ENCODE measurements at places on chromosomes 13 and 19.
A peak's percentile ranks its signal among the peaks of the same experiment; 100 is the strongest.

- peak; percentile 64 for DNase-seq
Observed at GRCh38 chr19:510606-511100, 3.4 kb downstream of the TPGS1 start.

GRCh38 chr19:662207-662961 is 630 bp downstream of the RNF126 start:
- no peak for DNase-seq

- DNase-seq, result no peak
Observed at GRCh38 chr13:99540530-99540929, 39.3 kb downstream of the TM9SF2 start.

- DNase-seq, result no peak
Observed at GRCh38 chr13:37070145-37070695, 10.7 kb upstream of the SUPT20H start.

GRCh38 chr19:2387367-2388288 is 27.6 kb downstream of the TMPRSS9 start:
- DNase-seq, result no peak

DNA sequence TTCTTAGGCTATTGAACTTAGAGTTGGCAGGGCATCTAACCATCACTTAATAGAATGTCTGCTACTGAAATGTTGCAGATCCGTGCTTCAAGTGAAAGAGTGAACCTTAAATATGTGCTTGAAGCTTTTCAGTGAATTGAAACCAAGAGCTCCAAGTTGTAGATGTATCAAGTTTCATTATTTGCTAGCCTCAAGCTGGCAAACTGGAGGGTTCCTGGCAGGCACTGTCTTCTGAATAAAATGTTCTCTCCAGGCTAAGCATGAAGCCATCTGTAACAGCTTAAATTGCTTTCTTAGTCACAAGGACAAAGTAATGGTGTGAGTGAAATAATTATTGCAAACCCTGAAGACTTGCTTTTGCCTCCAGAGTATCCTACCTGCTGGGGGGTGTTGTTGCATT is 415.0 kb upstream of the SPRY2 start:
- no peak for DNase-seq

- no peak for DNase-seq
Observed at GRCh38 chr19:4703671-4704316, 19.8 kb downstream of the DPP9 start.

GRCh38 chr19:677201-677600 is 1.0 kb downstream of the FSTL3 start:
- DNase-seq, result no peak

DNA sequence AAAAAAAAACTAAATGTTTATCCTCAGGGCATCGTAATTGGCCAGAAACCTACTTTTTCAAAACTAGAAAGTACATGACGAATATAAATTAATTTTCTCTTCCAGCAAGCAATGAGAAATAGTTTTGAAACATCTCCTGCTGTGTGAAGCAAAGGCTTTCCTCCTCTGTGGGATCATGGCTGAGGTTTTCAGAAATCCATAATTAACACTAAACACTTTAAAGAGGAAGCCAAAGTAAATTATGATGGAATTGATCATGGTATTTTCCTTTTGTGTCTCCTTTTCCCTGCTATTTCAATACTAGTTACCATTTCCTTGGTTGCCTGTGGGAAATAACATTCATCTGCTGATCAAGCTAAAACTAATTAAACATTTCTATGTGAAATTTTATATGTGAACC is 1413.8 kb upstream of the PCDH20 start:
- DNase-seq, result no peak

- no peak for DNase-seq
Observed at GRCh38 chr19:7542556-7543348, 7.2 kb downstream of the PNPLA6 start.

DNA sequence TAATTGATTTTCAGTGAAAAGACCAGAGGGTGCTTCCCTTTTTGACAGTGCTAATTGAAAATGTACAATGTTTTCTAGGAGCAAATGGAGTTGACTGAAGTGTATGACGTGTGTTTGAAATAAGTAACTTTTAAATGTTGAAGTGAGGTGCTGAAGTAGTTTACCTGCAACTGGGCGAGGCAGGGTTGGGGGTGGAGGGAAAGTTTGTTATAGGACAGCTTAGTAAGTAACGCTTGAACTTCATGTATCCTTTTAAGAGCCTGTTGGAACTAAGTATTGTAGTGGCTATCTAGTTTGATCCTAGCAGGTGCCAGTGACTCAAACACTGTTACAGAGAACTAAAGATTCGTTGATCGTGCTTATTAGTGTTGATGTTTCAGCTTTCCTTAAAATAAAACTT is 5.9 kb downstream of the SLAIN1 start:
- DNase-seq, result no peak

DNA sequence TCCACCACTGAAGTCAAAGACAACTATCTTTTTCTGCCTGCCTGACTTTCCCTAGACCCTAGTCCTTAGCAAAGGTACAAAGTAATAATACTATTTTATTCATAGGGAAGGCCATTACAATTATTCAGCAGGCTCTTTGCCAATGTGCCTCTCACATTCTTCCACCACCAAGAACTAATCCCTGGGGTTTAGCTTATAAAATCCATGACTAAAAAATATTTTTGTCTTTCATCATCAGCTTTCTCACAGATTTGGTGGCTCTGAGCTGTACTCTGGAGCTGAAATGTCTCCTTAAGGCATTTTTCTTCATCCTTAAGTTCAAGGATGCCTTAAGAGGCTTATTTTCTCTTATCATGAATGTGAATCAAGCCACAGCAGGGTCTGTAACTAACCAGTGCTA is 96.1 kb downstream of the OXGR1 start:
- DNase-seq, result no peak

- no peak for DNase-seq
Observed at GRCh38 chr19:33467851-33468250, 53.7 kb downstream of the PEPD start.

GRCh38 chr13:51105046-51105445 is 6.0 kb downstream of the C13orf42 start:
- DNase-seq, result no peak

DNA sequence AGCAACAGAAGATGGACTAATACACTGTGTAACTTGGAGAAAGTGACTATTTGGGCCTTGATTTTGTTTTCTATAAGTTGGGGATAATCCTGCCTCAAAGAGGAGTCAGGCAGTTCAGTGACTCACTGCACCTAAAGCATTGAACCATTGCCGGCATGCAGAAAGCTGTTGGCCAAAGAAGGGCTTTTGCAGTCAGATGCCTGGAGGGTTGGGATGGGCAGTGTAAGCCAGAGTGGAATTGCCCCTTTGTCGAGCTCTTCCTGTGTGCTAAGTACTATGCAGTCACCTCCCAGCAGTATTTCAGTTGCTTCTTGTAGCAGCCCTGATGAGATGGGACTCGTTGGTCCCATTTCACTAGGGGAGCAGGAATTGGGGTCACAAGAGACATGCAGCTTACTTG is 11.1 kb downstream of the ZNF473 start:
- no peak for DNase-seq

GRCh38 chr13:90866006-90866405 is 481.5 kb upstream of the MIR17HG start:
- DNase-seq, result no peak

- no peak for DNase-seq
Observed at GRCh38 chr13:24076109-24076508, 84.4 kb upstream of the SPATA13 start.

- DNase-seq, result no peak
Observed at GRCh38 chr19:35512831-35513627, 420 bp downstream of the DMKN start.

DNA sequence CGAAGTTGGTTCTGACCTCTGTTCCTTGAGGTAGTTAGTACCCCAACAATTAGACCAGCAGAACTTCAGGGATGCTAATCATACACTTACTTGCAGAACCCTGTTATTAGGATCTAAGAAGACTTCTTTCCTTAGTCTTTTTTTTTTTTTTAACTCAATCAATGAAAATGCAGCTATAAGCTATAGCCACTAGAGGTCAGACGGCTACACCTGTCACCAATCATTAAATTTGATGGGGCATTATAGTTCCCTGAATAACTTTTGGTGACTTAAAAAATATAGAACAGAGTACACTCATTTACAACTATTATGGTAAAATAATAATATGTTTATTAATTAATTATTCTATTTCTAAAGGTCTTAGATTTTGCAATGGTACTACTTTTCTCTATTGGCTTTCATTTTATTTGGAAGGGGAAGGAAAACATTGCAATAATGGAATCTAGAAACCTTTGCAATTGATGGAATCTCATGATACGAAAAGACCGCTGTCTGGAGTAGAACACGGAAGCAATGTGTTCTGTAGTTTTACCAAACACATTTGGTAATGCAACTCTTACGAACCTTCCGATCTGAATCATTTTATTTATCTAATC is 483.2 kb downstream of the DIAPH3 start:
- no peak for DNase-seq

DNA sequence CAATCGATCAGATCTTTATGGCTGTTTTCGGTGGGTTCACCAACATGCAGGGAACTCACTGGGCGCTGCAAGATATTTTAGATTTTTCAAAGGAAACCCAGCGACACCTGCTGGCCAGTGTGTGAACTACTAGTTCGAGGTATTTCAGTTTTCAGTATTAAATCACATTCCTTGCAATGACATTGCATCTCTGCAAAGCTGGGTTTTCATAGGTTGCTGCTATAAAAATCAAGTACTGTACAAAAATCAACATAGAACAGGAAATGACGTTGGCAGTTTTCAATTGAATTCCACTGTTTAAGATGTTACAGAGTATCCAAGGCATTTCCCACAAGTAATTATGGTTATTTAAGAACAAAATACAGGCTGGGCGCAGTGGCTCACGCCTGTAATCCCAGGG is 17.6 kb downstream of the LIG1 start:
- no peak for DNase-seq

GRCh38 chr19:36488846-36489117 is 579 bp downstream of the ZNF566 start:
- DNase-seq, result no peak

DNA sequence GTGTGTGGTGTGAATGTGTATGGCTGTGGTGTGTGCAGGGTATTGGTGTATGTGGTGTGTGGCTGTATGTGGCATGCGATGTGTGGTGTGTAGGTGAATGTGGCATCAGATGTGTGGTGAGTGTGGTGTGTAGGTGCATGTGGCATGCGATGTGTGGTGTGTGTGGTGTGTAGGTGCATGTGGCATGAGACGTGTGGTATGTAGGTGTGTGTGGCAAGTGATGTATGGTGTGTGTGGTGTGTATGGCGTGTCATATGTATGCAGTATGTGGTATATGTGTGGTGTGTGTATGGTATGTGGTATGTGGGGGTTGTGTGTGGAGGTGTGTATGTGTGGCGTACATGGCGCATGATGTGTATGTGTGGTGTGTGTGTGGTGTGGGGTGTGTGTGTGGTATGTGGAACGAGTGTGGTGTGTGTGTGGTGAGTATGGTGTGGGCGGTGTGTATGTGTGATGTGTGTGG is 63.4 kb downstream of the PEPD start:
- DNase-seq, result no peak

- DNase-seq, result no peak
Observed at GRCh38 chr19:5023128-5023571, 54.2 kb downstream of the KDM4B start.

- no peak for DNase-seq
Observed at GRCh38 chr13:32553720-32554119, 15.1 kb upstream of the N4BP2L2 start.

GRCh38 chr13:76383676-76384461 is 502.3 kb downstream of the KCTD12 start:
- no peak for DNase-seq

GRCh38 chr19:703651-704446 is 4.9 kb upstream of the PALM start:
- no peak for DNase-seq

- no peak for DNase-seq
Observed at GRCh38 chr13:19927117-19927748, 31.3 kb upstream of the ZMYM2 start.

GRCh38 chr19:54616057-54616456 is 14.2 kb upstream of the LILRB1 start:
- DNase-seq, result no peak

DNA sequence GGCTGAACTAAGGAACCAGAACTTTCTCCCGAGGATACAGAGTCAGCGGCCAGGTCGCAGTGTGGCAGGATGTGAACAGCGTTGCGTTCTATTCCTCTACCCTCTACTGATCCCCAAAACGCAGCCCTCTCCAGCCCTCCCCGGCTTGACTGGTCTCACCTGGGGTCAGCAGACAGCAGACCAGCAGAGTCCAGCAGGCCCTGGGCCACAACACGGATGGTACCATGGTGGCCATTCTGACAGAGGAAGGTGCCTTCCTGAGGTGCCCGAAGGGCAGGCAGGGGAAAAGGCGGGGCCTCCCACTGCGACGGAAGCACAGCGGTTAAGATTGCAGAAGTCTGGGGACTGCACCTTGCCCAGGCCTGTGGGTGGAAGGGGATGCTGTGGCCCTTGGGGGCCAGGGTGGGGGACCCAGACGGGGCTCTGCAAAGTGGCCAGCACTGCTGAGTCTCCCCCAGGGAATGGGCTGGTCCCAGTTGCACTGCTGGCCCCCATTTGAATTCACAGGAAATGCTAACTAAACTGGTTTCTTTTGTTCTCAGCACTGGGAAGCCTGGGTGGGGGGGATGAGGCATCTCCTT is at the start of gene ICAM3:
Gene ICAM3, minus strand, starts transcription at position 245 of the 581 bp plus-strand sequence. Its CDS starts 10 bp downstream, at position 235.
- no peak for DNase-seq

DNA sequence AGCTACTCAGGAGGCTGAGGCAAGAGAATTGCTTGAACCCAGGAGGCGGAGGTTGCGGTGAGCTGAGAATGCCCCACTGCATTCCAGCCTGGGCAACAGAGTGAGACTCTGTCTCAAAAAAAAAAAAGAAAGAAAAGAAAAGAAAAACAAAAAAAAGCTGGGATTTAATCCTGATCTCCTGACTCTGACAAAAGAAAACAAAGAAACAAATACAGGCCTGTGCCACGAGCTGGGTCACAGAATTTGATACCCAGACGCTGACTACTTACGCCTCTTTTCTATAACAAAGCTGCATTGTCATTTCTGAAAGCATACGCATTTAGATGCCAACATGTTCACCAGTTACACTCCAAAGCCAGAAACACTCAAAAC is 18.2 kb upstream of the GTF2F2 start:
- no peak for DNase-seq

- DNase-seq, result no peak
Observed at GRCh38 chr13:78632996-78633395, 26.0 kb downstream of the OBI1 start.

- no peak for DNase-seq
Observed at GRCh38 chr19:51027873-51028272, 1.5 kb upstream of the KLK11 start.

DNA sequence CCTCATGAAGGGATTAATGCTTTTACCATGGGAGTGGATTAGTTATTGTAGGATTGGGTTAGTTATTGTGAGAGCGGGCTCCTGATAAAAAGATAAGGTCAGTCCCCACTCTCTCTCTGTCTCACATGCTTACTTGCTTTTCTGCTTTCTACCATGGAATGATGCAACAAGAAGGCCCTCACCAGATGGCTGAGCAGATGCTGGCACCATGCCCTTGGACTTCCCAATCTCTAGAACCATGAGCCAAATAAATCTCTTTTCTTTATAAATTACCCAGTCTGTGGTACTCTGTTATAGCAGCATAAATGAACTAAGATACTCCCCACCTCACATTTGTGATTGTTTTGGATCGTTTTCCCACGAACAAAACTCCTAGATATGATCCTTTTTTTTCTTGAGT is 353.8 kb downstream of the DNAJC15 start:
- no peak for DNase-seq

- no peak for DNase-seq
Observed at GRCh38 chr19:22427960-22428913, 6.1 kb upstream of the ZNF98 start.

GRCh38 chr19:55092423-55093318 is 17.0 kb downstream of the EPS8L1 start:
- no peak for DNase-seq

GRCh38 chr13:80408270-80408669 is 67.3 kb upstream of the SPRY2 start:
- DNase-seq, result no peak

GRCh38 chr13:44172281-44172810 is 201.3 kb upstream of the SERP2 start:
- no peak for DNase-seq

Measured in NCI-H187 (cell line).